ELR (cell line): ENCODE measurements at places on chromosomes 4 and X.

DNA sequence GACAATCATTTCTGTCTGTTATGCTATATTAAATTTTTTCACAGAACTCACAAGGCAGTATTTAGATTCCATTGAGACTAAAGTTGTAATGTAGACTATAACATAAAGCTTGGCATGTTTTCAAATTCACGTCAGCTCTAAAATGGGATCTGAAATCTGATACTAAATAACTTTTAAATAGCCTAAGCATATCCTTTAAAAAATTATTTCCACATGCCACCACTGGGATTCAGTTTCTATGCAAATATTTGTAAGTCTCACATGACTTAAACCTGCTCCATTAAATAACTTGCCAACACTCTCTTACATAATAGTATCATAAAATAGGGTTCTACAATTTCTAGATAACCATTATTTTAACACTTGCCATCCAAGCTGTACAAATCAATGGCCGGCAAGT lies 32.4 kb downstream of the KLHL8 start:
- DNase-seq, result no peak

- no peak for DNase-seq
Measured at GRCh38 chr4:108830509-108831244, 67.8 kb upstream of the ETNPPL start.

GRCh38 chr4:34010751-34011519 lies 2233.4 kb downstream of the ARAP2 start:
- no peak for DNase-seq

DNA sequence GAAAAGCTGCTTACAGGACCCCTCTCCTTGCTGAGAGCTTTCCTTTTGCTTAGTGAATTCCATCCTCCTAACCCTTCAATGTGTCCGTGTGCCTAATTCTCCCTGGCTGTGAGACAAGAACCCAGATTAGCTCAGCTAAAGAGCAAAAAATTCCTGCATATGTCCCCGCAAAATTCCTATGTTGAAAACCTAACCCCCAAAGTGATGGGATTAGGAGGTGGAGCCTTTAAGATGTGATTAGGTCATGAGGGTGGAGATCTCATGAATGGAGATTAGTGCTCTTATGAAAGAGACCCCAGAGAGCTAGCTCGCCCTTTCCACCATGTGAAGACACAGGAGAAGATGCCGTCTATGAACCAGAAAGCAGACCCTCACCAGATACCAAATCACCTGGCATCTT lies 503.0 kb upstream of the DIAPH2 start:
- no peak for DNase-seq

DNA sequence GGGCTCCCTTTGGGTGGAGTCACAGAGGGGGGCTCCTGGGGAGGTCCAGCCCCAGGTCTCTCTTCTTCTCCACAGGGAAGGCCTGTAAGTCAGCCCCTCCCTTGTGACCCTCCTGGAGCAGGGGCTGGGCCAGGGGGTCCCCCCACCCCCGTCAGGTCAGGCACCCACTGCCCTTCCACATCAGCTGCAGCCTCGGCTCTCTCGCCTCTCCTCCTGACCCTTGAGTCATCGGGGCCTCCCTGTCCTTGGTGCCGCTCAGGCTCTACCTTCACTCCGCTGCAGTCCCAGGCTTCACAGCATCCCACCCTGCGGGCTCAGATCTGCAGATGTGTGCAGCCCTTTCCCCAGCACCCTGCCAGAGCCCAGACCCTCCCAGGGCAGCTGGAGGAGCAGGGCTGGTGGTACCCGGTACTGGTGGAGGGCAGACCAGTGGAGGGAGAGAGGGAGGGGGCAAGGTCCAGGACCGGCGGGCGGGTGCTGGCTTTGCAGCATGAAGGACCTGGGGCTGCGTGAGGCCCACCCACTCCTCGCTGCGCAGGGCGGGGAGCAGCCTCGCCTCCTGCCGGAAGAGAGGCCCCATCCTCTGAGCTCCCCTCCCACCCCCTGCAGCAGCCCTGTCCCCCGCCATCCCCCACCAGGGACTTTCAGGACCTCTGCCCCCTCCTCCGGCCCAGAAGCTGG lies 117.1 kb downstream of the FAM53A start:
- DNase-seq, result no peak

- no peak for DNase-seq
Measured at GRCh38 chr4:35201403-35201802, 1042.9 kb downstream of the ARAP2 start.

DNA sequence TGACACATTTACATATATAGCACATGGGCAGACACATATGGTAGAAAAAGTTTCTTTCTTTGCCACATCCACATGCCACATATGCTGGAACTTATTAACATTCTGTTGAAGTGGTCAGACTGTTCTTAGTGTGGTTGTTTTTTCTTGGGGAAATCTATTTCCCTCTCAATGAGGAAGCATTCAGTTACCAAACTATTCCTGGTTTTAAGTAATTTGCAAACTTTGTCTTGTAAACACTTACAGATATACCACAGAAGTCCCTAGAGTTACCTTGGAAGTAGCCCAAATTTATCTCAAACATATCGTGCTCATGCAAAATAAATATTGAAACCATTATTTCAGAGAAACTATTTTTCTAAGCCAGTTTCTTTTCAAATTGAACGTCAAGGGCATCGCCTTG lies 625.5 kb upstream of the INTU start:
- no peak for DNase-seq

DNA sequence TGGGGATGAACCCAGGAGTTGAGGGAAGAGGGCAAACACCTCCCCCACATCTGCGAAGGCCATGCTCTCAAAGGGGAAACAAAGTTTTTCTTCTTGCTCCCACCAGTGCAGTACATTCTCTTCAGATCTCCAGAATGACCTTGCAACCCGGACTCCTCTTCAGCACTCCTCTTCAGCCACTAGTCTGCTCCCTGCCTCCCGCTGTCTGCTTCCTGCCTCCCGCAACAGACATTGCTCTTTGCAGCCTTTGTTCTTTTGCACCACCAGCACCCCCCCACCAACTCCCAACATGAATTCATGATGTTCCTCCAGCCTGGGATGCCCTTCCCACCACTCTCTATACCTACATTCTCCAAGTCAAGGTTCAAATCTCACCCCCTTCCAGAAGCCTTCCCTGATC lies 32.1 kb downstream of the UTP14A start:
- DNase-seq, result no peak

GRCh38 chr4:168409089-168409801 lies 71.0 kb downstream of the DDX60L start:
- peak; percentile 68 for DNase-seq

DNA sequence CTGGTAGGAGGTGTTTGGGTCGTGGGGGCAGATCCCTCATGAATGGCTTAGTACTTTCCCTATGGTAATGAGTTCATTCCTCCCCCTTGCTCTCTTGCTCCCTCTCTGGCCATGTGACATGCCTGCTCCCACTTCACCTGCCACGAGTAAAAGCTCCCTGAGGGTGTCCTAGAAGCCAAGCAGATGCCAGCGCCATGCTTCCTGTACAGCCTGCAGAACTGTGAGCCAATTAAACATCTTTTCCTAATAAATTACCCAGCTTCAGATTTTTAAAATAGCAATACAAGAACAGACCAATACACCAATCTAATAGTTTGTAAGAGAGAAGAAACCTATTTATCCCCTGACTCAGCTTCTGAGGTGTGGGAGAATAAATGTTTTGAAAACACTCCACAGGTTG lies 60.5 kb downstream of the FGFBP1 start:
- no peak for DNase-seq

DNA sequence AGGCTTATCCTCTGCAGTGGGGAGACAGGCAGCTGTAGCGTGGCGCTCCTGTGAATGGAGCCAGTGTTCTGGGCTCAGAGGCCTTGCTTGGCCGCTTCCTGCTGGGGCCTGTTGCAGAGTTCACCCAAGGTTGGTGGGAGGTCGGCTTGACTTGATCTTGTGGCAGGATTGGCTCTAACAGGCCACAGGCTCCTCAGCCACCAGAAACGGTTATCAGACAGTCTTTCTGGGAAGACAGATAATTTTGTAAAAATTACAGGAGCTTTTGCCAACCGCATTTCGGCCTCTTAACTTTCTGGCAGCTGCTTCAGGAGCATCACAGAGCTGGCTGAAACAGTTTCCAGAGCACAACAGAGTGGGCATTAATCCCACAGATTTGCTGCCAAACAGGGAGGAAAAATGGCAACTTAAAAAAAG lies 66.4 kb downstream of the DIPK2B start:
- DNase-seq, result no peak

DNA sequence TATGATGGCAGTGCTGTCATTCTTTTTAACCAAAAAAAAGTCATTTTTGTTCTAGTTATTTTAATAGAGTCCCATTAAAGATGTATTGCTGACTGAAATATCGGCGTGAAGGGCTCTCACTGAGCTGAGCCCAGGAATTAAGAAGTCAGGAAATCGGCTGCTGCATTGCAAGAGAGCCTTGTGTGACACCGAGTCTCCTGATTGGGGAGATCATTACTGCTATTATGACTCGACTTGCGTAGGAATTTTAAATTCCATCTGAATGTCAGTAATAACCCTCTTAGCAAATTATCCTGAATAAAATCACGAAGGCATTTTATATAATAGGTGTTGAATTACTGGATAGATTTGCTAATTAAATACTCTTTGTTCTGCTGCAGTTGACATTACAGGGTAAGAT lies 111.5 kb downstream of the POLA1 start:
- no peak for DNase-seq

DNA sequence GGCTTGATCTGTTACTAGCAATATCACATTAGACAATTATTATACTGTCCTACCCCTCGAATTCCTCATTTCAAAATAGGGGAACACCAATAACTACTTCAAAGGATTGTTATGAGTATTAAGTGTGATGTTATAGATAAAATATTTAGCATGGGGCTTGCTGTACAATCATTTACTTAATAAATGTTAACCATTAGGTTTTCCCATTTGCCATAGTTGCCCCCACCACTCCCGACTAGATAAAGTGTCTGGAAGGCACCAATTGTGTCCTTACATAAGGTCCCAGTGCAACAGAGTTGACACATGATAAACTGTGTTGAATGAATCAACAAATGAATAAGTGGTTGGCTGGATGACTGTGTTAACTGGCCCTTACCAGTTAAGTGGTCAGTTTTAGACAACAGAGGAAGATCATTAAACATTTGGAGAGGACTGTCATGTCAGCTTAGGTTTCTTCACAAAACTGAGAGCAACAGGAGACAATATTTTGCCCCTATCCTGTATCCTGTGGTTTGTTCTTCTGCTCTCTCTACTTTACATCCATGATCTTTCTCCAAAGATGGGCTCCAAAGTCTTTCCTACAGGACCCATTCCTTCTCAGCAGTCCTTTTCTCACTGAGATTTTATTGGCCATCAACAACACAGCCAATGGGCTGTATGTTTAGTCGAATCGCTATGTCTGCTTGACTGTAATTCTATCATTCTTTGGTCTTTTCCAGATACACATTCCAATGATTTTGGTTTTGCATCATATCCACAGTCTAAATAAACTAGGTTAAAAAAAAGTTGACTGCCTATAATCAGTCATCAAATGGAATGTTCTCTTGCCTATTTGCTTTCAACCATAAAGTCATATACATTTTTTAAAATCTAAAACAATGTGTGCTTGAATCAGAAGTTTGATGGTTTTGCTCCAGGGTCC lies 74.4 kb downstream of the RNF150 start:
- DNase-seq, result peak; percentile 32

DNA sequence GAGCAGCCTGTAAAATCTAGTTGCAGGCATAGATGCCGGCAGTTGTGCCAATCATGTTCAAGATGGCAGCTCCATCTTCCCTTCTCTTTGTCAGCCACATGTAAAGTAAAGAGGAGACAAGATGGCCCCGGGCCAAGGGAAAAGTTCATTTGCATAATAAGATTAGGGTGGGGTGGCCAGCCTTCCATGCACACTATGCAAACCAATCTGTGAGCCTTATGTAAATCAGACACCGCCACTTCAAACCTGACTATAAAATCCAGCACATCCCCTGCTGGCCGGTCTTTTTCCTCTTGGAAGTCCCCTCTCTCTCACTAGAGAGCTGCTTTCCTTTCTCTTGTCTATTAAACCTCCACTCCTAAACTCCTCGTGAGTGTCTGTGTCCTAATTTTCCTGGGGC lies 78.9 kb upstream of the CBR4 start:
- DNase-seq, result no peak

DNA sequence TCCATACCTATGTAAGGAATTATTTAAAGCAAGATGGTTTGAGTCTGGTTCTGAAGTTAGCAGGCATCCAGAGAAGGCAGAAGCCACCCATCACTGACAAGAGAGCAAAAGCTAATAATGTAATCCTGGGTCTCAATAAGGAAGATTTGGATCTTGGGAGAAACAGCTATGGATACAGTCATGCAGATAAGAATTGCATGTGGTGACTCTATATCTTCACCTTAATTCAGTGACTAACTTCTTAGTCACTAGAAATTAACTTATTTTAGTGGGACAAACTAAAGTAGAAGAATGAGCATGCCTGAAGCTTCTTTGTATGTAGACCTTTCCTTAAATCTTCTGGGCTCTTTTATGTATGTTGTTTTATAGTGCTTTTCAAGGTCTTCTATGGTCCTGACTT lies 66.6 kb downstream of the ATP10D start:
- peak; percentile 75 for DNase-seq

GRCh38 chrX:30702736-30703135 lies 49.5 kb downstream of the GK start:
- DNase-seq, result peak; percentile 54

DNA sequence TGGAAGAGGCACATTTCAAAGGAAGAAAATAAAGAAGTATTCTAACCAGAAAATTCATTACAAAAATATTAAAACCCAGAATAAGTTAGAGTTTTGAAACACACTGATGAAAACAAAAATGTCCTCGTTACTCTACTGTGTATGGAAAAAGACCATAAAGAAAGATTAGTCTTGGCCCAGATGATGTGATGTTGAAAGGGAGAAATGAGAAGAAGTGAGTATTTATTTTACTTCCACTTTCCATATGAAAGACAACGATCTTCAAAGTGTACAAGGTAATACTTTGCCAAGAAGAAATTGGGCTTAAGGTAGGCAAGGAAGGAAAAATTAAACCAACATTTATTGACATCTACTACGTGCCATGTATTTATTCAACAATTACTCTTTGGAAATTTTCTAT lies 48.6 kb upstream of the EMCN start:
- DNase-seq, result no peak

GRCh38 chr4:36757580-36758311 lies 476.3 kb downstream of the DTHD1 start:
- no peak for DNase-seq

DNA sequence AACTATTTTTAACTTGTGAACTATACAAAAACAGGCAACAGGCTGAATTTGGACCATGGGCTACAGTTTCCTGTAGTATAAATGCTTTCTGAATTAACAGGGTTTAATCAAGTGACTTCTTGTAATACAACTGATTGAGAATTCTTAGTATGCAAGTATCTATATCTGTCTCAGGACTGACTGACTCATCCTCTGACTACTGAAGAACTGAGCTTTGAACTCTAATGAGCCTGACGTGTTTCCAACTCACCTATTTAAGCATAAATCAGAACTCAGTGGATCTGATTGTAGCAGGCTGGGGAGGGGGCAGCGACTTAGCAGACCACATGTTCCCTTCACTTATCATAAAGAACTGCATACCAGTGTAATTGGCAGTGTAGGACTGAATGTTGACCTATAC lies 7.8 kb downstream of the SPATA4 start:
- DNase-seq, result peak; percentile 78

GRCh38 chr4:61182915-61183314 lies 17.2 kb upstream of the ADGRL3 start:
- DNase-seq, result no peak
